ENCODE measurements at places on chromosomes 2 and 18.
A peak's percentile ranks its signal among the peaks of the same experiment; 100 is the strongest.

DNA sequence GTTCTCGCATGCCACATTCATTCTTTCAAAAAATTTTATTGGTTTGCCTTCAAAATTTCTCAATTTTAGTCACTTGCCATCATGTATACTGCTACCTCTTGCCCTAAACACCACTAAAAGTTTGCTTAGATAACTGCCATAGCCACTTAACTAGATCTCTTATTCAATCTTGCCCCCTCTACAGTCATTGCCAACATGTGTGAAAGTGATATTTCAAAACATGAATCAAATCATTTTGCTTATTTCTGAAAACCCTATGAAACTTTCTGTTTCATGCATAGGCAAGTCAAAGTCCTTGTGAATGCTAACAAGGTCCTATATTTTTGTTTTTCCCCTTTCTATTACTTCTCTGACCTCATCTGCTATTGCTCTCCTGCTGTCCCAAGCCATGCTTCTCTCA lies 397.1 kb downstream of the KCNJ3 start:
- no peak for DNase-seq

DNA sequence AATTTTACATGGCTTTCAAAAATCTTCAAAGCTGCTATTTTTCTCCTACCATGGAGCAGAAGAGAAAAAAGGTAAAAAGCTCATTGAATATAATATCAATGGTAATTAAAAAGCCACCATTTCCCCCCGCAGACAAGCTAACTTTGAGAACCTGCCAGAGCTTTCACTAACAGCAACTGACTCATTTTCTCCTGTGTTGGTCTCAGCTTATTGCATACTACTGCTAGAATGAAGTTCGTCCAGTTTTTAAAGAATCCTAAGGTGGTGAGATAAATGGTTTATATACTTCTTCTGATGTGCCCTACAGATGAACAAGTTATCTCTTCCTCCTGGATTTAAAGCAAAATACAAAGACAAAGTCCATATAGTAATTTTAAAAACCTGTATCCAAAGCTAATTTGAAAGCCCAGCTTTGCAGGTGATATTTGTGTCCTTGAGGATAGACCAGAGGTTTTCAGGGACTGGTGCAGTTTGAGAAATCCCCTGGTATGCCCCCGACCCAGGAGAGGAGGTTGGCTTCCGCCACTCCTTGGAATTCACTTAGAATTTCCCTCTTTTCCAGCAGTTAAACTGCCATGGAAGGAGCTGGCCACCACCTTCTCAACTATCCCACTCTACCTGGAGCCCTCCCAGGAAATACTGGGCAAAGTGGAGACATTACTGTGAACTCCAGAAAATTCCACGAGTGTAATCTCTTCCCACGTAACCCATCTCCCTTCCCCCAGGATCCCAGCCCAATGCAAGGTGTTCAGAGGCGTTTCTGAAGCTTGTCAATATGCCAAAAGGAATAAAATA lies 17.5 kb downstream of the YPEL5 start:
- DNase-seq = no peak

DNA sequence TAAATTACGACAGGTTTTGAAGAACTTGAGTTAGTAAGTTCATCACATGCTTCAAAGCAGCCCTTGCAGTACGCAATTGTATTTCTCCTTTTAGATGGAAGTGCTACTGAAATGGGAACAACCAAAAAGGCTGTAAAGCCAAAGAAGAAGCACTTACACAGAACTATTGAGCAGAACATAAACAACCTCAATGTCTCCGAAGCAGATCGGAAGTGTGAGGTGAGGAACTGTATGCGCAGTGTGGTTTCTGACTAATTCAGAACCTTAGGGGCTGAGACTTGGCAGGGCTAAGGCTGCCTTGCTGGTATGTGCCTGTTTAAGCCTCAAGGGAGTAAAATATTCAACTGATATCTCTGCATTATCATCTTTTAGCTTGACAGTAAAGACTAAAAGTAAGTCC lies 8.4 kb downstream of the NCAPH start:
- no peak for DNase-seq

DNA sequence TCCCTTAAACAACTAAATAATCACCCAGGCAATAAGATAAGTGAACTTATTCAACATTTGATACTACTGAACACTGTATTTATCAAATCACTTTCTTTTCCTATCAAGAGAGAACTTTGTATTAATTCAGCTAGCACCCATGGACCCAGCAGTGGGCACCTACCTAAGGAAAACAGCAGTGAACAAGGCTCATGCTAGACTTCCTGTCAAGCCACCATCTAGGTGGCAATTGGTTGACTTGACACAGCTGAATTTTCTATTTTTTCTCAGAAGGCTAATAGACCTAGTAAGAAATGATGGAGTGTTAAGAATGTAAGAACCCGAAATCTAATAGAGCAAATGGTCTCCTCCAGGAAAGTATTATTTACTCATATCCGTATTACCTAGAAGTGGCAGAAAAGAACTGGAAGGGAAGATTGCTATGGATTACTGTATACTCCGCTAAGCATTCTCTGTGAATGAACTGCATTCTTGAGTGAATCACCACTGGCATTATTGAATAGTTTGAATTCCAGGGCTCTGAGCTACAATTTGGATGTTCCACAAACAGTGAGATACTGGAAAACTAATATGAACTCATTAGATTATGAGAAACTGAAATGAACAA lies 988.2 kb upstream of the CDH2 start:
- no peak for DNase-seq

DNA sequence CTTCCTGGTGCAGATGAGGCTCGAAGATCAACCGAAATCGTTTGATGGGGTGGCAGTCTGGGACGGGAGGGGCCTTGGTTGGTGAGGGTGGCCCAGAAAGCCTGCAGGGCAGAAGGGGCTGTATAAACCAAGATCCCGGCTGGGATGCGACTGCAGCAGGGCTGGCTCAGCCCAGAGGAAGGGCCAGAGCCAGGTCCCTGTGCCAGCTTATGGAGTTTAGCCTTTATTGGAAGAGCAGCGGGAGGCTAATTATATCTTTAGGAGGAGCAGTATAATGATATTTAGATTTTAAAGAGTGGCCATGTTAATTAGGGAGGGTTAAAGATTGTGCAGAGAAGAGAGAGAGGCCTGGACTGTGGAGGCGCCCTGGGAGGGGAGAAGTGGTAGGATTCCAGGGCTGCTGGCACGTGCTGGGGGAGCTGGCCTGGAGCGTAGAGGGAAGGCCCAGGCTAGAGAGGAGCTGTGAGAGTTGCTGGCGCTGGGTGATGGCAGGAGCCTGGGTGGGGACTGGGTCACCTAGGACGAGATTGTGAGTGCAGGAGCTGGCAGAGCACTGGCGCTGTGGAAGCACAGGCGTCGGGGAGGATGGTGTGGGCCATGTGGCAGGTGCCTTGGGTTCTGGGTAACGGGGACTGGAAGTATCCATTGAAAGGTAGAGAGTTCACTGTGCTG lies 25.1 kb downstream of the TRAF3IP1 start:
- no peak for DNase-seq

- no peak for DNase-seq
These were observed 411.9 kb upstream of the TNP1 start for GRCh38 chr2:217271813-217272212.

- peak; percentile 25 for DNase-seq
These were observed 73.3 kb downstream of the PIK3C3 start for GRCh38 chr18:42028247-42028832.

DNA sequence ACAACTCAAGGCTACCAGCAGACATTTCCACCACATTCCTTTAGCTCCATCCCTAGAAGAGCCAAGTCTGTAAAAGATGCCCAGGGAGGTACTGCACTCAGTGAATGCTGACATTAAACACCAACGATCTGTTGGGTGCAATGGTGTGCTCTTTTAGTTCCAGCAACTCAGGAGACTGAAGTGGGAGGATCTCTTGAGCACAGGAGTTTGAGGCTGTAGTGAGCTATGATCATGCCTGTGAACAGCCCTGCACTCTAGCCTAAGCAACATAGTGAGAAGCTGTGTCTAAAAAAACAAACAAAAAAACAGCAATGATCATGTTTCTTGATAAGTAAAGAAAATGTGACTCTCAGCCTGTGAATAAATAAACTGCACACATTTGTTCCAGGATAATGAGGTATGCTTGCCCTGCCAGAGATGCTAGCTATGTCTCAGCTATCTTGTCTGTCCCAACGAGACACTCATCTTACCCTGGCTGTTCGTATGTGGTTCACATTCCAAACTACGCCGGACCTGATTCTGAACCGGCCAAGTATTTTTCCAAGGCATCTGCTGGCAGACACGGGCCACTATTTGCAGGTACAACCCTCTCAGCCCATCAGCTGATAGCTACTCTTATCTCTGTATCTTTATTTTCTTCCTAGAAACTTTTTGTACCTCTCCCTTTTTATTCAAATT lies 21.8 kb downstream of the TMEM182 start:
- no peak for DNase-seq

DNA sequence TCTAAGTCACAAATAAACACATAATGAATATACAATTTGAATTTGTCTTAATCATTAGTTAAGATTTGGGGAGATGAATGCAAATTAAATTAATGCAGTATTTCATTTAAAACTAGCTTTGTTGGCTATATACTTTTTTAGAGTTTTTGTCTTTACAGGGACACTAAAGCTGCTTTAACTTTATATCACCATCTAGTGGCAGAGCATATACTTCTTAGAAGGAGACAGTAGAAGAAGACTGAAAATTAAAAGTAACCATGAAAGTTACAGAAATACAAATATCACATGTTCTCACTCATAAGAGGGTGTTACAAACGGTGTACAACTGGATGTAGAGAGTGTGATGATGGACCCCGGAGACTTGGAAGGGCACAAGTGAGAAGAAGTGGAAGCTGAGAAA lies 268.3 kb upstream of the NETO1 start:
- no peak for DNase-seq

DNA sequence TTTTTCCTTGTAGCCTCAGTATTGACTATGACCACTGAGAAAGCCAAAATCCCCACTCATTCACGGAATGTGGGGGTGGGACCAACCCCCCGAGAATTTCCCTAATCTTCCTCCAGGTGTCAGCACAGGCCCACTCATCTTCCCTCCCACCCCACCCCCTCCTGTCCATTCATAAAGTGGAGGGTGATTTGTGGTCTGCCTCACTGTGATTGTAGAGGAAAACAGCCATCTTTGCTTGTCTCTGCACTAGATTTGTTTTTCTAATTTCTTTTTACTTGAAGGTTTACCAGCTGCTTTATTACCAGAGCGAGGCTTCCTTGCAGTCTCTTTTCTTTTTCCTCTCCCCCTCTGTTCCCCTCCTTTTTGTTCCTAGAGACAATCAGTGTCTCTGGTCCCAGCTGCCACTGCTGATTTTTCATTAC lies 171.8 kb downstream of the ICOS start:
- DNase-seq = peak; percentile 12

DNA sequence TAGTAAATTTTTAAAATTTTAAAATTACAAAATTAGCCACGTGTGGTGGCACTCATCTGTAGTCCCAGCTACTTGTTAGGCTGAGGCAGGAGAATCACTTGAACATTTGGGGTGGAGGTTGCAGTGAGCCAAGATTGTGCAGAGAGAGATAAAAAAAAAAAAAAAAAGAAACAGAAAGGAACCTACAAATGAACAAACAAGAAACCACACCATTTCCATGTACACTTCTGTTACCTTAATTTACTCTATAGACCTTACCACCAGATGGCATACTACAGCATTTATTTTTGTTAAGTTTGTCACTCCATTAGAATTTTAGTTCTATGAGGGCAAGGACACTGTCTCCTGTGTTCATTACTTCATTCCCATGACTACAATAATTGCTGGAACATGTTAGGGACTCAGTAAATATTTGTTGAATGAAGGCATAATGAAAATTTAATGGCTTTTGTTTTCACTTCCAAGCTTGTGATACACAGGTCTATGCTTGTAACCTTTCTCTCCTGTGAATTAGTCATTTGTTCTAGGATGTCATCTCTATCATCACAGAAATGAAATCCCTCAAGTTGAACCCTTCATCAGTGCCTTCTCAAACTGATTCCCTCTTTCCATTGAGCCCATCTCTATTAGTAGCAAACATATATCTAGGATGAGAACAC lies 76.0 kb downstream of the ARHGAP15 start:
- peak; percentile 31 for DNase-seq

DNA sequence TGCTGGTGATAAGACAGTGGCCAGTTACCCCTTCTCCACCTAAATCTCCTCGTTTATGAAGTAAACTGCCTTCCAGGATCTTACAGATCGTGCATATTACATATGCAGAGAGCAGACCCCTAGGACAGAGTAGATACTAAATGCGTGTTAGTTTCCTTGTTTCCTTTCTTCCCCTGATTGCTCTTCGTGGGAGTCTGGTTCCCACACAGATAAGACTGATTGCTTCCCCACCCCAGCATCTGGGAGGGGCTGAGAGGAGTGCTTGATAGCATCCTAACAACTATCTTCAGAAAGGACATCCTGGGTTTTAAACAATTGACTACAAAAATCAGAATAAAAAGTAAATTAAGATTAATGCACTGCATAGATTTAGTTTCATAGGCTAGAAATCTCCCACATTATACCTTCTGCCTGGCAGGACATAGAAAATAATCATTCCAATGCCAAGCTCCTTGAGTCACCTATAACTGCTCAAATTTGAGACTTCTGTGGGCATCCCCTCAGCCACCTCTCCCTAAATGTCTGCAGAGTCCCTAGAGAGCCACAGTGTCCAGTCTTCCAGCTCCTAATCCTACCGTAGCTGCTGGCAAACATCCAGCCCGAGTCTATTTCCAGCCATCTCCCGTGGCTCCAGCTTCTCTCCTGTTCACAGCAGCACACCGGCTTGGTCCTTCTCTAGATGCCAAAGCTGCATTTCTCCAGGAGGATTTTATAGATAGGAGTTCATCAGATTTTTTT lies 128.3 kb downstream of the LRRC30 start:
- DNase-seq = no peak

GRCh38 chr2:200810998-200811332 lies 745 bp upstream of the BZW1 start:
- DNase-seq = no peak

- no peak for DNase-seq
These were observed 32.4 kb downstream of the AP1S3 start for GRCh38 chr2:223805008-223805407.

- no peak for DNase-seq
These were observed 335.8 kb downstream of the RAD51AP2 start for GRCh38 chr2:17182399-17182798.

DNA sequence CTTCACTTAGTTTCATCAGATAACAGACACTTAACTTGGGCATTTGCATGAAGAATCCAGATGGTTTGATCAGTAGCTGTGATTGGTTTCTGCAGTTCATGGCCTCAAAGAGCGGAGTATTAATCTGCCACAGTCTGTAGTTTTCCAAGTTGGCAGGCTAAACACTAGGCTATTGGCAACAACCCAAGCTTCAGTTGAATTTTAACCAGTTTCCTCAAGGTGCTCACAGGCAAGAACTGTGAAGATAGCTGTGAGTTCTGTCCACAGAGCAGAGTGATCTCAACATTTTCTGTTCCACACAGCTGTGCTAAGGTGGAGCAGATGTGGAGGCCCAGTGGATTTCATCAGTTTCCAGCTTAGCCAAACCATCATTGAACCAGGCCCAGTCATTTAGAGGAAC lies 469.5 kb upstream of the LINC00305 start:
- DNase-seq = no peak

DNA sequence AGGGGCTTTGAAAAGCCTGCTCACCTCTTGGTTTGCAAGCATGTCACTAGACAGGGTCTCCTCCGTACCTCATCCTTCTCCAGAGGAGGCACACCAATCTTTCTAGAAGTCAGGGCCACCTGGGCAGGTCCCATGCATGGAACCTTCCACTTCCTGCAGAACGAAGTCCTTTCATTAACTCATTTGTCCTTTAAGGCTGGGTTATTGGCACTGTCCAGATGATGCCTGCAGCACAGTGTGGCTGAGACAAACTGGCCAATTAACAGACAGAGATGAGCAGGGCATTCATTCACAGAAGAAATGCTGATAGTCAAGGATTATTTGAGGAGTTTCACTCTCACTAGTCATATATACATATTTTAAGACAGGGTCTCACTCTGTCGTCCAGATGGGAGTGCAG lies 245.3 kb downstream of the TFCP2L1 start:
- DNase-seq = no peak

Measured in NCI-H526 (cell line).